RPMI7951 (cell line): ENCODE measurements at places on chromosomes 11 and 22.
A peak's percentile ranks its signal among the peaks of the same experiment; 100 is the strongest.

- DNase-seq, result peak; percentile 67
These were observed 4.3 kb upstream of the OR51V1 start for GRCh38 chr11:5204787-5205186.

GRCh38 chr22:25490896-25491295 lies 73.6 kb upstream of the GRK3 start:
- DNase-seq, result no peak

DNA sequence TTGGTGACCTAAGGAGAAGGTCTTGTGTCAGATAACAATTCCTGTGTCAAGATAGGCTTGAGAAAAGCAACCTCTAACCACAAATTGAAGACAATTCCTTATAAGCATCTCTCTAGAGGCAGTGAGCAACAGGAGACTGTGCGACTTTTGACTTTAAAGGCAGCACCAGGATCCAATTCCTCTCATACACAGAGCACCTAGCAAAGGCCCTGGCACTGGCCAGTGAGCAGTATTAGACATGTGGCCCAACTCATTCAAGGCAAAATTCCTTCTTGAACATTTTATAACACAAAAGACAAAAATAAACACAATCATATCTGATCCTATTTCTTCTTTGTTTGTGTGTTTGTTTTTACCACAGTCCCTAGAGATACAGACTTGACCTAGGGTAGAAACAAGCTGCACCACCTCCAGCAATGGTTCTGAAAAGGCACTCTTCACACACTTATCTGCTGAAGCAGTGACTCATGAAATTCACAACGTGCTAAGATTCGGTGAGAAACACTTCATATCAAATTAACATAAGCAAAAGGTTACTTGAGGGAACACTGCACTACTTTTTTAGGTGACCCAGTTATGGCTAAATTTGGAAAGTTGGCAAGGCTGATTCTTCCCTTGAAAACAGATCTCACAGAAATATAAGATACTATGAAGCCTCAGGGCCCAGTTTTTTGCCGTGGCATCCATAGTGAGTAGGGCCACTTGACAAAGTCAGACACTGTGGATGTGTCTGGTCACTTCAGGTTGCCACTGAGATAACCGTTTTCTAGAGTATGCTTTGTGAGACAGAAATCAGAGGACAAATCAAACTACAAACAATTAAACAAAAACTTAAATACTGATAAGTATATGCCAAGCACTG lies 1018.9 kb downstream of the DLG2 start:
- no peak for DNase-seq

GRCh38 chr11:34323601-34324000 lies 34.2 kb downstream of the ABTB2 start:
- no peak for DNase-seq

GRCh38 chr11:108906826-108907225 lies 242.0 kb downstream of the DDX10 start:
- DNase-seq, result peak; percentile 54

- DNase-seq, result peak; percentile 76
These were observed 1.2 kb upstream of the ARHGEF12 start for GRCh38 chr11:120334894-120335462.

DNA sequence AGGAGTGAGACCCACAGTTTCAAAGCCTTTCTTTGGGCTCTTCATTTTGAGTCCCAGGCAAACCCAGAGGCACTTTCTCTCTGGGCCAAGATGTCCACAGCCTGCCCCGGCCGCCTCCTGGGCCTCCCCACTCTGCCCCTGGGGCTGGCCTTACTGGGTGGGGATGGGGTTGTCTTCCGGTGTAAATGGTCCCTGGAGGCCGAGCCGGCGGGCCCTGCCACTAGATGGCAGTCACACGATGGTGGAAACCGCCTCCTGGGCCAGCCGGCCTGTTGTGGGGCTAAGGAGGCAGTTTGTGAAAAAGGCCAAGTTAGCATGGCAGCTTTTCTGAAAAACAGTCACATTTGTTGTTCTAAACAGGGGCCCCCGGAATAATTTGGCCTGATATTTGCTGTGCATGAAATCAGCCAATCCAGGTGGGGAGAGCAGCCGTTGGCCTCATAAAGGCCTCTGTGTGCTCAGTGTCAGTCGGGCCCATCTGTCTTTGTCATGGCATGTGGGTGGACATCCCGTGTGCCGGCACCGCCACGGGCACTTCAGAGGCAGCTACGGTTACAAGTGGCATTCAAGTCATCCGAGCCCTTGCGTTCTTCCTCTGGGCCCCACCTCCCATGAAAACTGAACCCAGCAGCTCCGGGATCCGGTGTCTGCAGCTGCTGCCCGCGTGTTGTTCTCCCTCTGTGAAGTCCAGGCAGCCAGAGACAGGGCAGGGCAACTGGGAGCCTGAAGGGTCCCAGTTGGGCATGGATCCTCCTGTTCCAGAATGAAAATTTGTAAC lies 6.5 kb downstream of the MRPL23 start:
- no peak for DNase-seq

DNA sequence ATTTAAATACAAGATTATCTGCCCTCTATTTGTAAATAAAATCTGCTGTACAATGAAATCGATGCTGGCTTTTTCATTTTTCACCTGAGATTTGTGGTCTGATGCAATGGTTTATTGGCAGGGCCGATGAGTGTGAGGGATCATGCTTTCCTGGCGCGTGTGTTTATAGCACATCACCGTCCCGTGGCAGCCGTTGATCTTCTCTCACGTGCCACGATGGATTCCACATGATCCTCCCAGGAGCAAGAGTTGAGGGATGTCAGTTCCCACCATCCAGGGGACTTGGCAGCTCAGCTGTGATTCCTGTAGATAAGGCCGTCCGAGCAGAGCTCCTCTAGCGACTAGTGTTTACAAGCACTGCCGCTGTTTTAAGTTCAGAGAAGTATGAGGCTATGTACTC lies 213.7 kb downstream of the TBC1D22A start:
- no peak for DNase-seq

DNA sequence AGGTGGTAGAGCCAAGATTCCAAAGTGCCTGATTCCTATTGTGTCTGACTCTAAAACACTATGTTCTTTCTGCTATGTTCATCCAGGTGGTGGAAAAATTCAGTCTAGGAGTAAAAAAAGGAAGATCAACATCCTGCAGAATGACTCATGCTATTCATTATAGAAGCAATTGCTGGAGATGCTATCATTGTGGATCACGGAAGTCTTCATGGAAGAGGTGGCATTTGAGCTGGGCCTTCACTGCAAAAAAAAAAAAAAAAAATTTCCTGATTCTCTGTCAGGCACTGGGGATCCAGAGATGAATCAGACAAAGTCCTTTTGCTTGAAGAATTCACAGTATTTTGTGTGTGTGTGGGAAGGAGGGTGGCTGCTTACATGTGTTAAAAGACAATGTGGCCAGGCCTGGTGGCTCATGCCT lies 1.4 kb upstream of the UVRAG start:
- DNase-seq, result peak; percentile 35

- peak; percentile 31 for DNase-seq
These were observed at the start of gene CHADL for GRCh38 chr22:41240377-41241132. Gene CHADL (minus strand): TSS chr22:41240931. CDS start chr22:41240881, 50 bp downstream.

DNA sequence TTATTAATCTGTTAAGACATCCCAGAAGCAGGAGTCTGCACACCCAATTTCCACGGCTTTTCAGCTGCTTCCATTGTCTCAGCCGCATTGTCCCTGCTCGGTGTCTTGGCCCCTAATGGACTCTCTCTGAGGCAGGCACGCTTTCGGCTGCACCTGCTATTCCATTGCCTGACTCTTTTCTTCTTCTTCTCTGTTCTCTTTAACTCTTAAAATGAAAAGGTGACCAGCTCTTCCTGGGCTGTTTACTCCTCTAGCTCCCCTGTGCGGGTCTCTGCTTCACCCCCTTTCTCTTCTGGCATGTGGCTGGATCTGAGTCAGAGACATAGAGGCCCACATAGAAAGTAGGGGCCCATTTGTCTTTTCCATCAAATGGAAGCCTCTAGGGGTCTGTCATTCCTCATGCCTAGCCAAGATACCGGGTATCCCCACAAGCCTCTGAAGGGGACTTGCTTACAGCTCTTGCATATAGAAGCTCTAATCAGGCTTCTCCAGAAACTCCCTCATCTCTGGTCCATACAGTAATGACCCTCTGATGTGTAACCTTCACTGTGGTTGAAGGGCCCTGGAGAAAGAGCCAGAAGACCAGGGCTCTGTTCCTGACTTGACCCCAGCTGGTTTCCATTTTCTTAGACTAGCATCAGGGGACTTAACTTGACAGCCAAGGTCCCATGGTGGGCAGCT lies 243.9 kb downstream of the ST3GAL4 start:
- DNase-seq, result no peak

DNA sequence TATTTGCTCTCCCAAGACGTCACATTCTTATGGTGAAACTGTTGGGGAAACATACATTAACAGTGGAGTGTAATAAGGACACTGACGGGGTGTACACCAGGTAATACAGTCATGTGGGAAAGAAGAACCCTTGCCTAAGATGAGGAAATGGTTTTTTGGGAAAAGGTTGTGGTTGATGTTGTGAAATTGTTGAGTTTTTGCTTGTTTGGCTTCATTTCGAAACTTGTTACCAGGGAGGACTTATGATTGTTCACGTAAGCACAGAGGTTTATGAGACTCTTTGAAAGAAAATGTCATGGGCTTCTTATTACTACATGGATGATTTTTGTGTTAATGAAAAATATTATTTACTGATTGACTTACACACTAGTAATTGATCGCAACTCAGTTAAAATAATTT lies 16.8 kb downstream of the ANO3 start:
- DNase-seq, result no peak

GRCh38 chr22:46262449-46263215 lies 511 bp downstream of the PKDREJ start:
- peak; percentile 36 for DNase-seq

GRCh38 chr11:134331354-134332188 lies at the start of gene GLB1L2:
Gene GLB1L2 (plus strand): TSS chr11:134331988. CDS start chr11:134332062, 74 bp downstream.
- DNase-seq, result peak; percentile 15

DNA sequence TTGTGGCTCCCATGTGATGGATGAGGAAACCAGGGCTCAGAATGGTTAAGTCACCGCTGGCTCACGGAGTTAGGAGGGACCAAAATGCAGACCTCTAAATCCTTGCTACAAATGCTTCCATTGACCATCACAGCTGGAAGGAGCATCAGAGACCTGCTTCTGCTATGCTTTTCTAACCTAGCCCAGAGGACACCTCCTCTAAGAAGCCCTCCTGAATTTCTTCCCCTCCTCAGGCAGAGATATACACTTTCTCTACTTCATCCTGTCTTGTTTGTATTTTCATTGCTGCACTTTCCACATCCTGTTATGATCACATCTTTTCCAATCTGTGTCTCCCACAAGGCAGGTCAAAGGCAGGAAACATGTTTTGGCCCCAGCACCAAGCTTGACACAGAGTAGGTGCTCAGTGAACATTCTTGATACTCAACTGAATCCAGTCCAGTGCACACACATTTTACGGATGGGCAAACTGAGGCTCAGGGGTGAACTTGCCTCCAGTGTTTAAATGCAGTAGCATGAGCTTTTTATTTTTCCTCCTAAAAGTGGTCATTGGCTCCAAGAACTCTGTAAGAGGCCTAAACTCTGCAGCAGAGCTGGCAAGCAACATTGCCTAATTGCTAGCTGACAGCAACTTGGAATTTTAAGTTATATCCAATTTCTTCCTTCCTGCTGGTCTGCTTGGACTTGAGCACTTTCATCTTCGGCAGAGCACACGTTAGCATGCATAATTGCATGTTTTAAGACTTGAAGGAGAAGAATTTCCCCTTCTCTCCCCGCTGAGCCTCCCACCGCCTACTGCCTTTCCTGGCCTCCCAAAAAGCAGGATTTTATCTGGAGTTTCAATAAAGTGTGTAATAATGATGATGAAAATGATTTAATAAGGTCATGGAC lies 12.7 kb downstream of the SCUBE1 start:
- no peak for DNase-seq

GRCh38 chr11:129922674-129923073 lies 27.3 kb upstream of the NFRKB start:
- DNase-seq, result no peak

- no peak for DNase-seq
These were observed 4.1 kb upstream of the ELFN2 start for GRCh38 chr22:37431366-37431765.

GRCh38 chr22:27483095-27483785 lies 318.3 kb downstream of the MN1 start:
- no peak for DNase-seq

DNA sequence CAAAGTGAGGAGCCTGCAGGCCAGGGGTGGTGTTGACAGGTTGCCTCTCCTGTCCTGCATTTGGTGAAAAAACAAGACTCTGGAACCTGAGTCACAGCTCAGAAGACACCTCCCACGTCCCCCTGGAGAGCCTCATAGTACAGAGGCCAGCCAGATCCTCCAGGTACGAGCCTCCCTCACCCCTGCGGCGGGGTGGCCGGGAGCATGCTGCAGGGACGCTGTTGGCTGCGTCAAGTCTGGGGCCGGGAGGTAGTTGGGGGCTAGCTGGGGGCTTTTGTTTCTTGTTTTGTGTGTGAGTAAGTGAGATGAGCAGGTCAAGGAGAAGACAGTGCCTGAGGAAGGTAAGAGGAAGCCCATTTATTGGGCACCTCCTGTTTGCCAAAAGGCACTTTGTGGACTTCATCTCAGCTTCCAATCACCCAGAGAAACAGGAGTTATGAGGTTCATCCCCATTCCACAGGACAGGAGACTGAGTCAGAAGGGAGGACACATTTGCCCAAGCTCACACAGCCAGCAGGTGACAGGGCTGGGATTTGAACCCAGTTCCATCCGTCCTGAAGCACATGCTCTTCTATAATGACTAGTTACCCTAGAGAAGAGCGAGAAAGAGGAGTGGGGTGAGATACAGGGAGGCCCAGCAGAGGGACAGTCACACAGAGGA lies 18.3 kb upstream of the WNT11 start:
- no peak for DNase-seq

GRCh38 chr11:31972623-31973022 lies 118.3 kb upstream of the RCN1 start:
- no peak for DNase-seq

GRCh38 chr11:110432713-110433392 lies 3.1 kb downstream of the FDX1 start:
- DNase-seq, result peak; percentile 19

GRCh38 chr22:31728857-31729256 lies 21.1 kb downstream of the PRR14L start:
- no peak for DNase-seq

DNA sequence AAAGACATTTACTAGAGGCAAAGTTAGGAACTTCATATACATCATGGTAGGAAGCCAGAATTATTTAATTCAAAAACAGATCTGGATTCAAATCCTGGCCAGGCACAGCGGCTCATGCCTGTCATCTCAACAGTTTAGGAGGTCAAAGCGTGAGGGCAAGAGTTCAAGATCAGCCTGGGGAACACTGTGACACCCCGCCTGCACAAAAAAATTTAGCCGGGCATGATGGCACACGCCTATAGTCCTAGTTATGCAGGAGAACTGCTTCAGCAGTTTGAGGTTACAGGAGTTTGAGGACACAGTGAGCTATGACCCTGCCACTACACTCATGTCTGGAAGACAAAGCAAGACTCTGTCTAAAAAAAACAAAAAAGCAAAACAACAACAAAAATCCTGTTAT lies 8.9 kb downstream of the MRTFA start:
- DNase-seq, result no peak
